Left lung (tissue), 14 donors: ENCODE measurements at places on chromosomes 5 and 9. TPM values are rescaled to one million over a fixed set of nuclear protein-coding genes. Genes with fewer than 3 reads are reported as not detected.

DNA sequence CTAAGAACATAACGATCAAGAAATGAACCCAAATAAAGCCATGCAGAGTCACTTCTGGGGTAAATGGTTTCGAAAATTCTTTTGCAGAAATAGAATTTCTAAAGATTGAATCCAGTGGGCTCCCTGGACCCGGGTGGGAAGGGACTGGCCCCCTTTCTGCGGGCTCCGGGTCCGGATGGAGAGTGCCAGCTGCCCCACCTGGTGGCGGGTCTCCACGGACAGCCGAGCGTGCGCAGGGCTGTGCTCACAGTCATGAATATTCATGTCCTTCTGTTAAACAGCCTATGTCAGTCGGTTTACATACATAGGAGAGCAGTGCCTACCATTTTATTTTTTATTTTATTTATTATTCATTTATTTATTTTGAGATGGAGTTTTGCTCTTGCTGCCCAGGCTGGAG, 4.7 kb upstream of the PPP1R26 start:
- H3K36me3 ChIP-seq: no peaks in the 10 kb centered on the region
- H3K27ac ChIP-seq: no peak overlapping the region
- DNase-seq: no peak
- H3K4me1 ChIP-seq: peaks cover 4% of the 10 kb centered on the region

DNA sequence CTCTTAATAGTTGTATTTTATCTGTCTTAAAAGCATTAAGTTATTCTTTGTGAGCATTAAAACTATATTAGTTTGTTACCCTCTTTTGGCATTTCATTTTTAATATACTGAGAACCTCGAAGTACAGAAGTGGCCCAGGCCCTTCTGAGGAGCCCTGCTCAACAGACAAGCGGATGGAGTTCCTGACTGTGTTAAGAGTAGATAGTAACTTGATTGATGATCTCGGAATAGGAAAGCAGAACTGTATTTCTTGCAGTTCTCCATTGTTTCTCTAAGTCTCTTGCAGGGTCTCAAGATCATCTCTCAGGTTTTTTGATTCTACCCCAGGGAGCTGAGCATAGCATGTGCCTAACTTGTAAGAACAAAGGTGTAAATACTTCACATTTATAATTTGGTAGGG, 139.6 kb downstream of the SMARCA2 start:
- no peak overlapping the region for H3K4me3 ChIP-seq
- H3K36me3 ChIP-seq: no peaks in the 10 kb centered on the region
- H3K4me1 ChIP-seq: peaks cover 11% of the 10 kb centered on the region
- no peak overlapping the region for H3K27ac ChIP-seq
- DNase-seq: no peak

DNA sequence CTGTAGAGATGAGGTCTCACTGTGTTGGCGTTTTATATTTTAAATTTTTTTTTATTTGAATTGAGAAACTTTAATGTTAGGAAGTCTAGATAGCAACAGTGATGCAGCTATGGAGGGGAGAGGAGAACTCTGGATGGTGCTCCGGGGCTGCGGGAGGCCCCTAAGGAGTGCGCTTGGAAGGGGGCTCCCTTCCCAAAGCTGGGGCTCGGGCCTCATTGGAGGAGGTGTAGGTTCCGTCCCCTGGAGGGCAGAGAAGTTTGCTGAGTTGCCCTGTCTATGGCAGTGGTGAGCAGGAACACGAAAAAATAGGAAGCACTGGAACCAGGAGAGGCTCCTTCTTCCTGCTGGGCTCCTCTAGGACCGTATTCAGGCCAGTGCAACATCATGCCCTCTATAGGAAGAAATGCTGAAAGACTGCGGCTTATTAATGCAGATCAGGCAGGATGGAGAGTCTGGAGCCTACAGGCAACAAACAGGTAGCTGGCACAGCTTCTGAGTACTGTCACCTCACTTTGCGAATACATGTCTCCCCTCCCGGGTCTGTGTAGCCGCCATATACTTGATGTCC, 16.1 kb downstream of the AHRR start:
- no peak overlapping the region for H3K27ac ChIP-seq
- no peaks in the 10 kb centered on the region for H3K36me3 ChIP-seq
- H3K4me3 ChIP-seq: no peak overlapping the region

Gene ANKRD34B
- total RNA-seq: 0.15 TPM

Gene SLC6A3
- total RNA-seq: 4.3 TPM

DNA sequence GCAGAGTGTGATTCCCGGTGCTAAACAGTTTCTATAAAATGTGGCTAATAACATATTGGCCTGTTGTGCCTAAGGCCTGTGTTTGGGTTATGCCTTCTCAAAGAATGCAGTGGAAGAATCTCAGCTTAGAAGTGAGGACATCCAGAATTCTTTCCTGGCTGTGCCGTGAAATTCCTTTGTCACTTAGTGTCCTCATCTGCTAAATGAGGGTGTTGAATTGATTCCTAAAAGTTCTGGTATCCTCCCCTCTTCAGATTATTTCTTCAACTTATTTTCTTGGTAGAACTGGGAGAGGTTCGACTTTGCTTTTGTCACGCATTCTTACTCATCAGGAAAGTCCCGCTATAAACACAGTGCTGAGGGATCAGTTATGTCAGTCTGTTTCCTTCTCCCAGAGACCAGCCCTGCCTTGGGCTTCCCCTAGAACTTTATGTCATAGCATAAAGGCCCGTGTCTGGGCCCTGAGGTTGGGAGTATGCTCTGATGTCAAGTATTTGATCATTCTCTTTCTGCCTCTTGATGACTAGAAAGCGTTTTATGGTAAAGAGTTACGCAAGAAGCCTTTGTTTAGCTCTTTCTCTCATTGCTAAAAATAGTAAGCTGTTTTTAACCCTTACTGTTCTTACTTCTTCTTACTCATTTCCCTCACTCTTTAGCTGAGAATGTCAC, 29.5 kb downstream of the MTAP start:
- H3K36me3 ChIP-seq: no peaks in the 10 kb centered on the region
- no peaks in the 10 kb centered on the region for H3K27me3 ChIP-seq
- peak; percentile 55 for DNase-seq
- H3K27ac ChIP-seq: peak overlapping the region; percentile 65
- peaks cover 34% of the 10 kb centered on the region for H3K4me1 ChIP-seq
- no peak overlapping the region for H3K4me3 ChIP-seq

Gene FOXD4L6
- not detected for total RNA-seq
